ENCODE measurements at places on chromosomes 2 and 18.
A peak's percentile ranks its signal among the peaks of the same experiment; 100 is the strongest.

DNA sequence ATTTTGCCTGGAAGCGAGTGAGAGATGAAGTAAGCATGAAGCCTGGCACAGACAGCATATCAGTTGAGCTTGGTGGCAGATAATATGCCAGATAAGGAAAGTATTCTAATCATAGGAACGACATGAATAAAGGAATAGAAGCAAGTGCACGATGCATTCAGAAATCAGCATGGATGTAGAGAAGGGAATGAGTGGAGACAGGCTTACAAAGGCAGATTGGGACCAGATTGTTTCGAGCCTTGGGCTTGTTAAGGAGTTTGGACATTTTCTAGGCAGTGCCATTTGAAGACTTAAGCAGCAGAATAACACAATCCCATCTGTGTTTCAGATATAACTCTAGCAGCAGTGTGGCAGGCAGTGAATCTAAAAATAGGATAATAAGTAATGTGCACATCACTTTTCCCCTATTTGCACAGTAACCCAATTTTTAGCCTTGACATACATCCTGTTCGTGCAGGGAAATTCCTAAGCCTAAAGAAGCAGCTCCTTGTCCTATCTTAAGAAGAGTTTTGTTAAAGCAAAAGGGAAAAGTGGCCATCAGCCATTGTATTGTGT, 450.2 kb downstream of the PLCL1 start:
- no peak for DNase-seq

DNA sequence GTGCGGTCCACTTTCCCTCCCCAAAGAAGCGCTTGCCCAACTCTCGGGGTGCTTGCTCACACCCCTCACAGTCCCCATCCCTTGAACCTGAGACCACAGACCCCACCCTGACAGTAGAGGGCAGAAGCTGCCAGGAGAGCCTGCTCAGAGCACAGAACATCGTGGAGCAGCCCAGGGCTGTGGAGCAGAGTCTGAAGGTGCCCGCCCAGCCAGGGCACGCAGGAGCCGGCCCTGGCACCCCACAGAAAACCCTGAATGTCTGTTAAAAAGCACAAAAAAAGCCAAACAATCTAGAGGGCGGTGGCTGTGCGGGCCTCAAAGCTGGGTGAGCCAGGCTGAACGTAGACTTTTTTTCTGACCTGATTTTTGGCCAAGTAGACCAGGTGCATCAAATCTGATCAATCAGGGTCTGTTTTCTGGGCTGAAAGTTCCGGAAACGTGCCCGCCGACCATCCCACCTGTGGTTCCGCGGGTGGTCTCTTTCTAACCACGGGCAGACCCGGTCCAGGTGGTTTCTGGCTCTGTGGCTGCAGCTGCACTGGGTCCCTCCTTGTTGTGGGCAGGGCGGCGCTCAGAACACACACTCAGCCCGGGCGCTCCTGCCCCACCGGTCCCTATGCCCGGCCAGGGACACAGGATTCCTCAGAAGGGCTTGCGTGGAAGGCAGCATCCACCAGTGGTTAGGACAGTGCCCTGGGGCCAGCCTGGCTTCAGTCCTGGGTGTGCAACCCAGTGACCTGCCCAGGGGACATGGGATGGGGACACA, 66.3 kb downstream of the SLC66A2 start:
- no peak for DNase-seq

GRCh38 chr2:123717636-123718334, 307.3 kb upstream of the CNTNAP5 start:
- DNase-seq, result no peak

DNA sequence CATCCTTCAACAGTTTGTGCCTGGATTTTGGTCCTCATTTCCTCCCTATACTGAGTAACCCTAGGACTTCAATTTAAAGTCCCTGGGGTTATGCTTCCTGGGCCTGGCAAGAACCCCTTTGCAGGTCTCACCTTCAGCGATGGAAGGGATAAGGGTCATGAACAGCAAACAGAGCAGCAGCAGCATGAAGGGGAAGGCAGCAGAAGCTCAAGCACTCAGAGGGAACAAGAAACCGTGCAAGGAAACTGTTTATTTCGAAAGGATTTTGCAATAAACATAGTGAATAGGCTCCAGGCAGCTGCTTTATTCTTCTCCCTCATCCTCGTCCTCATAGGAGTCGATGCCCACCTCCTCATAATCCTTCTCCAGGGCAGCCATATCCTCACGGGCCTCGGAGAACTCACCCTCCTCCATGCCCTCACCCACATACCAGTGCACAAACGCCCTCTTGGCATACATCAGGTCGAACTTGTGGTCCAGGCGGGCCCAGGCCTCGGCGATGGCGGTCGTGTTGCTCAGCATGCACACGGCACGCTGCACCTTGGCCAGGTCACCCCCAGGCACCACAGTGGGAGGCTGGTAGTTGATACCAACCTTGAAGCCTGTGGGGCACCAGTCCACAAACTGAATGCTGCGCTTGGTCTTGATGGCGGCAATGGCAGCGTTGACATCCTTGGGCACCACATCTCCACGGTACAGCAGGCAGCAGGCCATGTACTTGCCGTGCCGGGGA, 2.8 kb upstream of the TUBA4B start:
- no peak for DNase-seq

DNA sequence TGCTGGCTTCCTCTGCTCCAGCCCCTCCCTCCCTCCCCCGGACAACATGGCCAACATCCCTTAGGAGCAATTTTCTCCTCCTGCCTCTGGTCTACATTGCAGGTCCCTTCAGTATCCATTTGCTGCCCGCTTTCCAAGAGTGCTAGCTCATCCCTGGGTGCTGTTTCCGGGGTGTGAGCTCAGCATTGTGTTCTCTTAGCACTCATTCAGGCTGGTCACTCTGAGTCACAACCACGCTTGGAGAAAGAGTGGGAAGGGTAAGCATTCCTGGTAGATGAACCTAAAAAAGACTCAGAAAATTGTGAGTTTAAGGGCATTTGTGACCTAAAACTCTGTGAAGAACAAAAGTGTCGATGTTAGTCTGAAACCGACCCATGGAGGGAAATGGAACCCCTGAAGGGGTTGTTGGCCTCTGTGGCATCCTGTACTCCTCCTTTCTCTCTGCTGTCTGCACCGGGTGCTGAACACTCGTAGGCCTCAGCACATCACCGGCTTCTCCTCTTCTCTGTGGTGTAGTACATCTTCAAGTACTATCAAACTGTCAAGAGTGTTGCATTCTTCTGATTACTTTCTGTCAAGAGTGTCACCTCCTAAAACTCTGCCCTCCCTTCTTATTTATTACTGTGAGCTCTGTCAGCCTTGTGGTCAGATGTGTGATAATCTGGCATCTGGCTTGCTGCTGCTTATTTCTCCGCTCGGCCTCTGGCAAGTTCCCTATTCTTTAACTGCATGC, 73.0 kb downstream of the CTNNA2 start:
- DNase-seq, result no peak

DNA sequence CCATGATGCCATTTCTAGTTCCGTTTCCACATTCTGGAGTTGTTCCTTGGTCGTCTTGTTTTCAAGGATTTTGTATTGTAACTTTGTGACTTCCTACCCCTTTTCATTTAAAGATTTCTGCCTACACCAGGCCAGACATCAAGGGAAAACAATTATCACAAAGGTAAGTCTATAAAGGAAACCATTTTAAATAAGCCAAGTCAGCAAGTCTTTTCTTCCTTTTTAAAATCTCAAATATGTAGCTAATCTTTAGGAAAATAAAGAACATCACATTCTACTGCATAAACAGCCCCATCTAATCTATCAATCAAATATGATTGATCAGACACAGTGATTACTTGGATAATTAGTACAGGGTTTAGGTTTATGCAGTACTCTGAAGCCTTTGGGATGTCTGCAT, 35.8 kb upstream of the INSIG2 start:
- no peak for DNase-seq

DNA sequence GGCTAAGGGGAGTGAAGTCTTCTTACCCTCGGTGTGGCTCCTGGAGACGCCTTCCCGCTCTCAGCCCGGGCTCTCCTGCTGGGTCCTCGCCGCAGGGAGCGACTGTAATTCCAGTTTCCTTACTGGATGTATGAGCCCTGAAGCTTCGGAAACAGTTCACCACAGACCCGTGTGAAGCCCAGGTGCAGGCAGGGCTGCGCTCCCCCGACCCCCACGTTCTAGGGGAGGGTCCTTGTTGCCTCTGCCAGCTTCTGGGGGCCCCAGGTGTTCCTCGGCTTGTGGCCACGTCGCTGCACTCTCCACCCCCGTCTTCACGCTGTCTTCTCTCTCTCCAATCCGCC, 5.1 kb upstream of the ASB1 start:
- DNase-seq, result no peak

DNA sequence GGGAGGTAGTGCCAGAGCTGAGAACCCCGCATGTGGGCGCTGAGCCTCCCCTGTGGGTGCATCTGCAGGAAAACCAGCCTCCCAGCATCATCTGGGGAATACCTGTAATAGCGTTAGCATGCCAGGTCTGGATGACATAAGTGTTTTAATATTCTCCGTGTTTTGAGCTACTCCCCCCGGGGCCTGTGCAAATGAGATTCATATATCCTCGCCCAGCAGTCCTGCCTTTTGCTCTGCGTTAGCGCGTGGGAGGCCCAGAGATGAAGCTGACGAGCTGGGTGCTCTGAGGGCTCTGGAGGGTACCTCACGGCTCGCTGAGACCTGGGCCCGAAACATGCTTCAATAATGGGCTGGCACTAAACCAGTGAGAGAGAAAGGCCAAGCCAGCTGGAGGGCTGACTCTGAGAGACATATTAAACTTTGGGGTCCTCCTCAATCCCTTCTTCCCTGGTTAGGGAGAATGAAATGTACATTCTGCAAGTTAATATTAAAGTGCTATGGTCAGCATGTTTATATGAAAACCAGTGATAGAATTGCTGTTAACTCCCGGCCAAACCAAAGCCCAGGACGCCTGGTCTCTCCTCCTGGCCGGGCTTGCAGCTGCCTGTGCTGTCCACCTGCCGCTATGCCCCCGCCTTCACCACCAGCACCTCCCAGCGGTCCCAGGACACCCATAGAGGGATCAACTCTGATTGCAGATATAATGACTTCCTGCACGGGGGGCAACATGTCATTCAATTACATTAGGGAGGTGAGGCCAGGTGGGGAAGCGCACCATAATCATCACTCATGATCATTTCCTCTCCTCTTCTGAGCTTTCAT, 77.0 kb downstream of the EDAR start:
- no peak for DNase-seq

DNA sequence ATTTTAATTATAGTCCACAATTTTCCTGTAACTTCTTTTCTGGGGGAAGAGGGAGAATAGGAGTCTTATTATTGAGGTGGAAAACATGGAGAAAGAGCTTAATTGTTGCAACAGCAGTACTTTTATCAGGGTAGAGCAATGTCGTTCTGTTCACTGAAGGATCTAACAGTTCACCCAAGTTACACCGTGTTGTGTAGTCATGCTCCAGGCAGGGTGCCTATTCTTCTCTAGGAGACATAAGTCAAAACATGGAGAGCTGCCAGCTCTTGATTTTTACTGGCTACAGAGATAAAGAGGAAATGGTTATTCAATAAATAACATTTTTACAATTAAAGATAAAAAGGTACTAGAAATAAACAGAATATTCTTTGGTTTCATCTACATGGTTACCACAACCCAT, 594.3 kb upstream of the NETO1 start:
- no peak for DNase-seq

- DNase-seq, result no peak
These were observed 16.3 kb downstream of the NRP2 start for GRCh38 chr2:205698286-205699268.

- DNase-seq, result peak; percentile 80
These were observed 3.3 kb upstream of the GPBAR1 start for GRCh38 chr2:218257390-218257981.

DNA sequence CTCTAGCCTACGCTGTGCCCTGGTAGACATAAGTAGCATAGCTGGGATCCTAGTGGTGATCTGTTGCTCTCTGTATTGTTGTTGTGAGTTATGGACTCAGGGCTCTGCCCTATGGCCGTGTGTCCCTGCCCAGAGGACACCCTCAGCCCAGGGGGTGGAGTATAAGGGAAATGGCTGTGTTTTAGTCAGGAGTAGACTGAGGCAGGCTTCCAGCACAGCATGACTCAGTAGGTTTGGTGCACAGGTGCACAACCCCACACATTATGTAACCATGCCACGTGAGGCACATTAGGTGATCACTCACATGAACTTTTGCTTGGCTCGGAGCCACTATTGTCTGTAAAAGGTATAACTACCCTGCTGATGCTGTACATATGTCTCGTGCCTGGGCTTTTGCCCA, 59.9 kb upstream of the PEX13 start:
- DNase-seq, result no peak

DNA sequence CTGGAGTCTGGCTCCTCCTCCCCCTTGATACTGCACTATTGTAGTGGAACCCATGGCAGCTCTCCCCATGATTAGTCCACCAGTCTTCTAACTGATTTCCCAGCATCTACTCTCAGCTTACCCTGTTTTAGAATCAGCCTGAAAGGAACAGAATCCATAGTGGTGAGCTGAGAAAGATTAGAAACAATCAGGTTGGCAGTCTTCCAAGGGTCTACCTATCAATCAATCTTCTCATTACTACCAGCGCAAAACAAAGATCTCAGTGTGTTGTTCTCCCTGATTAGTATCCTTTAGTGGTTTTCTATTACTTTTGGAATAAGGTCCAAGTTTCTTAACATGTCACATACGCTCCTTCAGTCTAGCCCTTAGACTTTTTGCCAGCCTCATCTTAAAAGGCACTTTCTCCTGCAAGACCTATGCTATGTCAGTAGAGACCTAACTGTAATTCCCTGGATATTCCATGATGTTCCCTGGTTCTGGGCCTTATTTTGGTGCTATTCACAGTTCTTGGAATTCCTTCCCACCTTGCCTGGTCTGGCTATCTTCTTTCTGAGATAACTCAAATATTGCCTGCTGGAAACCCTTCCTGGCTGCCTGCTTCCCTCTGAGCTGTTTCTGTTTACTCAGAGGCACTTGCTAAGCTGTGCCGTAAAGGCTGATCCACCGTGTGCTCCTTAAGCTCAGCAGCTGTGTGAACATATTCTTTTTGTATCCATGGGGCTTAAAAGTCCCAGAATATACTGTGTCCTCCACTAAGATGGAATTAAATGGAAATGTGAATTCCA, 32.6 kb downstream of the LAMA3 start:
- DNase-seq, result no peak

DNA sequence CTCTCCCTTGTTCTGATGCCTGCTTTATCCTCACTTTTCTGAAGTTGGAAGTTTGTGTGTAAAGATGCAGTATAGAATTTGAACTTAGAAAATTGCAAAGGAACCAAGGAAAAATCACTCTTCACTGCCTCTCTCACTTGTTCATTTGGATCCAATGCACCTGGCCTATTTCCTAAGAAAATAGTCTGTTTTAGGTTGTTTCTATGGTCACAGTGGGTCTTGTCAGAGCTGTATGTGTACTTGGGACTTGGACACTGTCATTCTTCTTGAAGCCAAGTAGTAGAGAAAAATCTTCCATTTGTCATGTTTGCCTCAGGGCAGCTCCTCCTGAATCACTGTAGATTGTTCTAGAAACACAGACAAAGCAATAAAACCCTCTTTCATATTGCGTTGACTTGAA, 80.3 kb upstream of the SESTD1 start:
- no peak for DNase-seq

- no peak for DNase-seq
These were observed 297.0 kb upstream of the ST6GAL2 start for GRCh38 chr2:107182981-107183380.

All from GM13976 (cell line).